ENCODE measurements at places on chromosomes 6 and 20. TPM values are rescaled to one million over a fixed set of nuclear protein-coding genes. Genes with fewer than 3 reads are reported as not detected.
A peak's percentile ranks its signal among the peaks of the same experiment; 100 is the strongest.

DNA sequence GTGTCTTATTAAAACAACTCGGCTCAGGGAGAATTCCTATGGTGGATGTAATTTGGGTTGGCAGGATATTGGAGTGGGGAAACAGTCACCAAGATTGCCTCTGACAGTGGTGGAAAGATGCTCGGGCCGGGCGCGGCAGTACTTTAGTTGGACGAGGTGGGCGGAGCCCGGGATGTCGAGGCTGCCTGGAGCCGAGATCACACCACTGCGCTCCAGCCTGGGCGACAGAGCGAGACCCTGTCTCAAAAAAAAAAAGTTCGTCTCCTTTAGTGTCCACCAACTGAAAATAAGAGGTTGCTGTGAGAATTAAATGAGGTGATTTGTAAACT, 621 bp downstream of the NOL7 start:
- peak; percentile 52 for DNase-seq

- no peak for DNase-seq
These were observed 245.1 kb upstream of the RSPO3 start for GRCh38 chr6:126873351-126873750.

Gene SRSF3
- 306 TPM for total RNA-seq

DNA sequence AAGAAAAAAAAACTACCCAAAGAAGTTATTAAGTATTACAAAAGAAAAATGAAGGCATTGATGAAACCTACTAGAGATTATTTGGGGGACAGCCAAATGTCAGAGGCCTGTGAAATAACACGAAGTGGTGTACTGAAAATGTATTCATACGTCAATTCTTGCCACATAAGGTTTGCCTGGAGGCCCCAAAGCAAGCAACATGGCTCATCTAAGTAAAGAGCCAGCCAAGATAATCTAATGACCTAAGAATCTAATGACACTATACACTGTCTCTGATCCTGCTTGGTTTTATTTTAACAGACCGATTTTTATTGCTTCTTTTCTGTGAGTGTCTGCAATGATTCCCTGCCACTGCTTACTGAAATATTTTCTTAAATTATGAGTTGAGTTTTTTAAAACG, 34.7 kb downstream of the FILIP1 start:
- DNase-seq, result no peak

GRCh38 chr6:125688138-125688537, 61.3 kb upstream of the HEY2 start:
- no peak for DNase-seq

Gene SLC44A4
- 79.8 TPM for total RNA-seq

DNA sequence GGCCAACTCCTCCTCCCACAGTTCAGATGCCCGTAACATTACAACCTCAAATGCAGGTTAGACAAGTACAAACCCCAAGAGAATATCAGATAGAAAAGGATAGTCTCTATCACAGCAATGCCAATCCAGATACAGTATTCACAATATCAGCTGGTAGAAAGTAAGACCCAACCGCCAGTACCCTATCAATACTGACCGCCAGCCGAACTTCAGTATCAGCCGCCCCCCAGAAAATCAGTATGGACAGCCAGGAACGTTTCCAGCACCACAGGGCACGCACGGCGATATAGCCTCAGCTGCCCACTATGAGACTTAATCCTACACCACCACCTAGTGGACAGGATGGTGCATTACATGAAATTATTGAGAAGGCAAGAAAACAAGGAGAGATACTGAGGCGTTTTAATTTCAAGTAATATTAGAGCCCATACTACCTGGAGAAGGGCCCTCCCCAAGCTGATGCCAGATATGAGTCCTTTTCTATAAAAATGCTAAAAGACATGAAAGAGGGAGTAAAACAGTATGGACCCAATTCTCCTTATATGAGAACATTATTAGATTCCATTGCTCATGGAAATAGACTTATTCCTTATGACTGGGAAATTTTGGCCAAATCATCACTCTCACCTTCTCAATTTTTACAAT, 17.6 kb upstream of the EIF2S2 start:
- DNase-seq, result peak; percentile 72

Gene VGLL2
- total RNA-seq, result not detected

DNA sequence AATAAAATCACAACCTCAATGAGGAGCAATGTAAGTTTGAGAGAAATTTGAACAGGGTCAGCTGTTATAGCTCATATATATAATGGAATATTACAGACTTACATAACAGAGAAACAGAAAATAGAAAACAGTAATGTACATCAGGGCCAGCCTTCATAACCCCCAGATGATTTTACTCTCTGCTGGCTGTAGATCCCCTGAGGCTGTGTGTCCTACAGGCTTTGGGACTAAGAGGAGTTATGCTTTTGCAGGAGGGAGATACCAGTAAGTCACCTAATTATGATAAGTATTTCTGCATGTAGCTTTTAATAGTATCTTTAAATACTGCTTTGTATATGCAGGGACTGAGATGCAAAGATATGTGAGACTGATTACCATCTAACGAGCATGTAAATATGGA, 105.8 kb upstream of the ASCC3 start:
- no peak for DNase-seq

DNA sequence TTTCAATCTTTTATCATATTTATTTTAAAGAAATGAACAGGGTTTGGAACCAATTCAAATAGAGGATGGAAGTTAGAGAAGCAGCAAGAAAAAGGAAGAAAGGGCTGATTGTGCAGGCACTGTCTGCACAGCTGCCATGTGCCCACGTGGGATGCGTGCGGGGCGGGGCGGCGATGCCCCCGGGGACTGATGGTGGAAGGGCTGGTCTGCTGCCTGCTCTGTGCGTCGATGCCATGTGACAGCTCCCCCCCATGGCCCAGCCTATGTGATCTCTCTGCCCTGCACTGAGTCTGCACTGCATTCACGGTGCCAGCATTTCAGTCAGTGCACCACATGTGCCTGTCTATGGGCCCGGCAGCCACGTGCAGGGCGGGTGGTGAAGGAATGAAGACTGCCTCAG, 96.4 kb downstream of the IRF4 start:
- DNase-seq, result no peak

- no peak for DNase-seq
These were observed 13.6 kb downstream of the BRPF3 start for GRCh38 chr6:36210182-36210581.

- DNase-seq, result no peak
These were observed 244.9 kb upstream of the SOX4 start for GRCh38 chr6:21348504-21349195.

Gene TSHZ2
- total RNA-seq, result 23.3 TPM

DNA sequence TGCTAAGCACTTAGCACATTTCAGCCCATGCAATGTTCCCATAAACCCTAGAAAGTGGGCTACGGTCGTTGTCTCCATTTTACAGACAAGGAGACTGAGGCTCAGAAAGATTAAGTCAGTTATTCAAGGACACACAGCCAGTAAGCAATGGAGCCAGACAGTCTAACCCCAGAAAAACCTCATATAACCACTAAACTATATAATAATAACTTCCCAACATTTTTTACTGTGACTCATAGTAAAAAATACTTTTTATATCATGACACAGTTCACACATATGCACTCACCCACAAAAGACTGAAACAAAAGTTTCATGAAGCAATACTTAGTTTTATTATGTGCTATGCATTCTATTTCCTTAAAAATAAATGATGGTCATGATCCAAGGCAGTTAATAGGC, 66.2 kb upstream of the EYA2 start:
- DNase-seq, result no peak

- DNase-seq, result no peak
These were observed 26.2 kb downstream of the CTCFL start for GRCh38 chr20:57498425-57499400.

DNA sequence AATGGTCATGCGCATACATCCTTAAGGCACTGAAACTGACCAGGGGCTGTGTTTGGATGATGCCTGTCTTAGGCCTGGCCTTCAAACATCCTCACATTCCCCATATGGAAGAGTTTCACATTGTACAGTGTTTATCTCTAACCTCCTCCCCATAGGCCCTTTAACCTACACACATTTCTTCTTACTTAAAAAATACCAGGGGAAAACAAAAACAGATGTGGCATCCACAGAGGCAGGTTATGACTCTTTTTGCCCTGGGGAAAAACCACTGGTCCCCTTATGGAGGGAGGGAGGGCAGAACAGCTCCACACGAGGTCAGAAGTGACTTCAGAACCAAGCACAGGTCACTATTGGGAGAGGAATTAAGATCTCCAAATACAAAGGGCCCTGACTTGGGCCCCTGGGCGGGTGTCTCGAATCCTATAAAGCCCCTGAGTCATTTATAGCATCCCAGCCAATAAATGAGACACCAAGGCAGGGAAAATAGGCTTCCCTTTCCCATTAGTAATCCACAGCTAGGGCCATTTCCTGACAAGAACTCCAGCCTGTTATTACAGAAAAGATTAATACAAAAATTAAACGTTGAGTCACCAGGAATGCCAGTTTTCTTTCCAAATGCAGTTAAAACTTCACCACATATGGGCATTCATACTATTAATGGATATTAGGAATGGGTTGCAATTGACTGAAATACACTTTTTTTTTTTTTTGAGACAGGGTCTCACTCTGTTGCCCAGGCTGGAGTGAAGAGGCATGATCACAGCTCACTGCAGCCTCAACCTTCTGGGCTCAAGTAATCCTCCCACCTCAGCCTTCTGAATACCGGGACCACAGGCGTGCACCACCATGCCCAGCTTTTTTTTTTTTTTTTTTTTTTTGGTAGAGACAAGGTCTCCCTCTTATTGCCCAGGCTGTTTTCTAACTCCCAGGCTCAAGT, 107.2 kb downstream of the ATP9A start:
- no peak for DNase-seq

DNA sequence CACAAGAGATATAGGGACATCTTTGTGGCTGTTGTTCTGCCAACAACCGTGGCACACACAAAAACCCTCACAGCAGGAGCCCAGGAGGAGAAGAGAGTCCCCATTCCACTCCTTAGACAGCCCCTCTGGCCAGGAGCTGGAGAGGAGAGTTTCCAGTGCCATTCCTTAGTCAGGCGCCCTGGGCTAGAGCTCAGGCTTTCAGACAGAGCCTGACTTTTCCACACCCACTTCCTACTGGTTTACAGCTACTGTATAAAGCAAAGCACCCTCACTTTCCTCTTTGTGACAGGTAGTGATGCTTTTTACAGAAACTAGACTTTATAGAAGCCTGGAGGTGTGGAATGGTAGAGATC, 145.9 kb downstream of the SYCP2 start:
- peak; percentile 8 for DNase-seq

Gene TTLL9
- total RNA-seq, result 0.86 TPM

GRCh38 chr20:33191484-33191883, 23.5 kb downstream of the BPIFA2 start:
- no peak for DNase-seq

GRCh38 chr20:16405254-16405653, 168.0 kb downstream of the KIF16B start:
- DNase-seq, result no peak

GRCh38 chr20:41173161-41173721, 35.9 kb downstream of the PLCG1 start:
- DNase-seq, result peak; percentile 88

- no peak for DNase-seq
These were observed 99.5 kb downstream of the CD164 start for GRCh38 chr6:109282756-109283155.

Gene SERAC1
- total RNA-seq, result 6.0 TPM

- DNase-seq, result no peak
These were observed 107.4 kb downstream of the COL19A1 start for GRCh38 chr6:69973763-69974162.

GRCh38 chr20:10924644-10925201, 250.9 kb upstream of the JAG1 start:
- DNase-seq, result no peak

GRCh38 chr20:25306991-25307903, 59.4 kb downstream of the PYGB start:
- no peak for DNase-seq

DNA sequence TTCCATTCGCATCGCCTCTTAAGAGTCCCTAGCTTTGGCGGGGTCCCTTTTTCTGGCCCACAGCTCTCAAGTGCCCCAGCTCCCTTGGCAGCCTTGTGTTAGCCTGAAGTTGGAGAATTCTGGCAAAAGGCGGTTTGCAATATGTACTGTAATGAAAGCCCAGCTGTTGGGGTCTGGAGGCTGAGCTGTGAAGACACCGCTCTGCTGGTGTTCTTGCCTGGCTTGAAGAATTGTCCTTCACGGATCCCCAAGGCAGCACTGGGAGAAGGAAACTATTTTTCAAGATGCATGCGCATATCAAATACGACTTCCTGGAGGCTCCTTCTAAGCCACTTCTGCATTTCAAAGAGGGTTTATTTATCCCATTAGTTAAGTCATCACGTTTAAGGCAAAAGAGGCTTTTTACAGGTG, 21.4 kb upstream of the CITED2 start:
- DNase-seq, result no peak

- no peak for DNase-seq
These were observed 49.1 kb downstream of the KCNB1 start for GRCh38 chr20:49433333-49433732.

Gene SAMD10
- 17.4 TPM for total RNA-seq

- no peak for DNase-seq
These were observed 6.8 kb downstream of the SCAND1 start for GRCh38 chr20:35947489-35947888.

Gene MYCT1
- total RNA-seq, result 11.5 TPM

All from ureter (tissue), 1 donor.